Stimulated activated CD4-positive, alpha-beta T cell treated with anti-CD3 and anti-CD28 coated beads, Interleukin-15, amount 100 ng/mL, for 1 hour (primary cell): ENCODE measurements at places on chromosomes 7 and 10.
A peak's percentile ranks its signal among the peaks of the same experiment; 100 is the strongest.

GRCh38 chr10:69515699-69516259 lies 57.4 kb downstream of the NEUROG3 start:
- DNase-seq: peak; percentile 68

- no peak for DNase-seq
Measured at GRCh38 chr10:56449770-56450169, 88.7 kb upstream of the ZWINT start.

DNA sequence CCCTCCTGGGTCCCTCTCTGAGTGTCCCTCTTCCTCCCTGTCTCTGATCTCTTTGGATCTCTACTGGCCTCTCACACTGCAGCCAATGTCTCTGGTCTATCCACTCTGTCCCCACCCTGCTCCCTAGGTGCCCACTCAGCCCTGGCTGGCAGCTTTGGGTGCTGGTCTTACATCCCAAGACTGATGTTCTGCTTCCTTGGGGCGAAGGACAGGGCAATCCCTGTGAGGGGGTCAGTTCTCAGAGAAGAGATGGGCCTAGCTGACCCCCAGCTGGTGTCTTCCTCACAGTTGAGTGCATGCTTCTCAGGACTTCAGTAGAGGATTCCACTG lies 51.7 kb upstream of the CAMK2B start:
- DNase-seq: no peak

DNA sequence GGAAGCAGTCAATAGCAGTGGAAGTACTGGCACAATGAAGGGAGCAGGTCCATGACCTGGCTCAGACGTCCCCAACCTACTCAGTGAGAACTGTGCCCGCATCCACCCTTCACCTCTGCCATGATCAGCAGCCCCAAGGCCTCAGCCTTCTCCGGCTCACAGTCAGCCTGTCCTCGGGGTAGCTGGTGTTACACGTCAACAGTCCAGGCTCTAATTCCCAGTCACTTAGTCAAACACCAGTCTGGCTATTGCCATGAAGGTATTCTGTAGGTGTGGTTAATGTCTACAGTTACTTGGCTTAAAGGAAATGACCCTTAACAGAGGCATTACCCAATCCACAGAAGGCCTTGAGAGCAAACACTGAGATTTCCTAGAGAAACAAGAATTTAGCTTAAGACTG lies 49.1 kb downstream of the GRB10 start:
- no peak for DNase-seq

DNA sequence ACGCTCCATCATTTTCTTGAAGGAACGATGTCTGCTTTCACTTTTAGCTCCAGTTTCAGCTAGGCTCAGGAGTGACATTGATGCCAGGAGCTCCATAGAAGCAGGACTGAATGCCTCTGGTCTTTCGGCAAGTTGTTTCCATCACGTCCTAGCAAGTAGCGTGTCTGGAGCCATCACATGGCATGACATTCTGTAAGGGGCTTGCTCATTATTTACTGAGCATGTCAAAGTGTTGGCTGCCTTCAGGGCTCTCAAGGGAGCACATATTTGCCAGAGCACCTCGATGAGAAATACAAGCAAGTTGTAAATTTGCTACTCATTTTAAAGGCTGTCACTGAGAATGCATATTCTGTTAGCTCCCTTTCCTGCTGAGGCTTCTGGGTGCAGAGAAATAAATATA lies 131.0 kb upstream of the ITGB1 start:
- no peak for DNase-seq

DNA sequence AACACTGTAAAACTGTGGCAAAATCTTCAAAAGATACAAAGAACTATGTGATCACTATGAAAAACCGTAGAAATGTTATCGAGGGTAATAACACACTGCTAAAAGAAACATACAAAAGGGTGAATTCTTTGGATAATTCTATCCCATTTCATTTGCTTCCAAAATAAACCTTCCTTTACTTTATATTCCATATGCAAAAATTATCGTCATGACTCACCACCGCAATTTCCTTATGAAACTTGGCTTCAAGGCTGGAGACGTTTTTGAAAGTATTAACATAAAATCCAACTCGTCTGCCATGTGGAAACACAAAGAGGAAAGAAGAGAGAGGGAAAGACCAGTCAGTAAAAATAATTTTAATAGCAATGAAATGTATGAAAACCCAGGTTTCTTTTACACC lies 165.2 kb downstream of the AMPH start:
- DNase-seq: no peak
